ENCODE measurements at places on chromosomes 3 and 15.
A peak's percentile ranks its signal among the peaks of the same experiment; 100 is the strongest.

GRCh38 chr3:2765002-2765579 is 345.1 kb downstream of the IL5RA start:
- no peak for DNase-seq

GRCh38 chr15:70192041-70192440 is 94.3 kb upstream of the TLE3 start:
- no peak for DNase-seq

DNA sequence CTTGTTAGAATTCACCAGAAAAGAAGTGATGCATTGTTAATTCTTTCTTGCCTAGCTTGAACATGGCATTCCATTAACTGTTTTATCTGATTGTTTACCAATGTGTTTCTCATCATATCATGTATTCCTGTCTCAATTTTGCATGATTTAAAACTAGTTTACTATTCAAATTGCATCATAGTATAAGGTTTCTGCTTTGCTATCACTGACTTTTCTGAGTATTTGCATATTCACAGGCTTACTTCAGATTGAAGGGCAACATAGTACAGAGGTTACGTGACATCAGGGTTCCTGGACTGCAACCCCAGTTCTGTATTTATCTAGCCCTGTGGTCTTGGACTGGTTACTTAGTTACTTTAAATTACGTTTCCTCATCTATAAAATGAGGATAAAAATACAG is 561.8 kb downstream of the FGF12 start:
- DNase-seq, result no peak

DNA sequence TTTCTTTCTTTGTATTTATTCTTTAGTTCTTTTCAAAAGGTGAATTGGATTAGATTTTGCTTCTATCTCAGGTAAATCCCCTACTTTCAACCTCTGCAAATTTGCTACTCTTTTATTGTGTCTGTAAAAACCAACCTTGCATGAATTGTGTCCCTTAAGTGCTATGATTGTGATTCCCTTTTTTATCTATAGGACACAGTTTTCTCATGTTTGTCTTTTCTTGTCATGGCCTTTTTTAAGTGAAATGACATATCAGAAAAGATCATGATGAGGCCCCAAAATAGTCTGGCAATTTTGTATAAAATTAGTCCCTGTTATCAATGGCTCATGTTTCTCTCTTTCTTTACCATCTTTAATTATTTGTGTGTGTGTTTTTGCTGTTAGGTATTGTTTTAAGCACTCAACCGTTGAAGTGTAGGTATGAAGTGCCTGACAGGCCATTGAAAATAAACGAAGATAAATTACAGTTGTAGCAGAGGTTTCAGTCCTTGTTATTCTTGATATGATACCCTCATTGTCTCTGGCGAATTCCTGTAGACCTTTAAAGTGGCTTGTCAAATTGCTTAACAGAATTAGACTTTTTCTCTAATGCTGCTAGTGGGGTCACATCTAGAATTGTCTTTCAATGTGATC is 184.3 kb downstream of the UBE2E2 start:
- DNase-seq, result no peak

GRCh38 chr15:40454904-40455391 is 14.2 kb downstream of the BAHD1 start:
- DNase-seq, result no peak

DNA sequence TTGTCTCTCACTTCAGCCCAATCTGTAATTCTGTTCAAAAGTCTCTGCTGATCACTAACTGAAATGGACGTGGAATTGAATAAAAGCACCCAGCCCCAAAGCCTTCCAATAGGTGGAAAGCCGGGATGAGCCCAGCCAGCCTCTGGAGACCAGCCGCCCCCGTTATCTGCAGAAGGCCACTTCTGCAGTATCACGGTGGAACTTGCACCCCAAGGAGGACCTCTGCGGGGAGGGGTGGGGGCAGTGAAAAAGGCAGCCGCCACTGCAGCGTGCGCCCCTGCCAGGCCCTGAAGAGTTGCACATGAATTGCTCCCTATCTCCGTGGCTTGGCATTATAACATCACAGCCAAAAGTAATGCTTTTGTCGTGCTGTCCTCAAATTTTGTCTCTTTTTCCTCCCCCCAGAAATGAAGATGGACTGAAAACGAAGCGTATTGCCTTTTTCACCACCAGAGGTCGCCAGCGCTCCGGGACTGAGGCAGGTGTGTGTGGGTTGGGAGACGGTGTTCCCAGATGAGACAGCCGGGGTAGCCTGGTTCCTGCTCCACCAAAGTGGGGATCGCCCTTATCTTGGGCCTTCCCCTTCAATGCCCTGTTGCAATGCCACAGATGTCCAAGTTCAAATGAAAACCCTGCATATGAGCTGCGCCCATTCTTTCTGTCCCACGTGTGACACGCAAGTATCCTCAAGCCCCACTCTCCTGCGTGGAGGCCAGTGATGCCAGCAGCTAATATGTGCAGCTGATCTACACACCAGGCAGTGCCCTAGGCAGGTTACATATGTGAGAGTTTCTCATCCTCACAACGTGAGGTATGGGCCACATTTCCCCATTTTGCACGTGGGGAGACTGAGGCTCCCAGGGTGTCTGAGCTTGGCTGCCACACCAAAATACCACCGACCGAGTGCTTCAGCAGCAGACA is 96.0 kb downstream of the LRRK1 start:
- peak; percentile 41 for DNase-seq

GRCh38 chr3:43214616-43215015 is 71.7 kb upstream of the SNRK start:
- no peak for DNase-seq

DNA sequence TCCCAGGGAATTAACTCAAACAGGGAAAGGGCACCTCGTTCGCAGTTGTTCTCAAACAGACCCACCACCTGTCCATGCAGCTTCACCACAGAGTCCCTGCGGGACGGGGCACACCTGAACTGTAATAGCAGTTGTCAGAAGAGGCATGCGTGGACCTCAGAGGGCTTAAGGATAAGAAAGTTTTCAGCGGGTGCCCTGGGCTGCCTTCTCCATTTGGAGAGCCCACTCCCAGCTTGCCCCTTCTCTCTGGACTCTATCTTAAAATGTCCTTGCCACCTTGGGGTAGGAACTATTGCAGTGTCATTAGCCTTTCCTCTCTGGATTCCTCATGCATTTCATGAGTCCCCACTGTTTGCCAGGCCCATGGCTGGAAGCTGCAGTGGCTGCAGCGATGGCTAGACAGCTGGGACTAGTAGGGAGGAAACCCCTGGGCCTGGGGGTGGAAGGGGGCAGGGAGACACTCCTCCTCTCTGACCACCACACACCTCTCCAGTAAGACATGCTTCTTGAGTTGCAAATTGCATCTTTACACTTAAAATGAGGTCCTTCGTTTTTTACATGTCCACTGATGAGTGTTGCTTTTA is 33.5 kb downstream of the PDIA5 start:
- no peak for DNase-seq

DNA sequence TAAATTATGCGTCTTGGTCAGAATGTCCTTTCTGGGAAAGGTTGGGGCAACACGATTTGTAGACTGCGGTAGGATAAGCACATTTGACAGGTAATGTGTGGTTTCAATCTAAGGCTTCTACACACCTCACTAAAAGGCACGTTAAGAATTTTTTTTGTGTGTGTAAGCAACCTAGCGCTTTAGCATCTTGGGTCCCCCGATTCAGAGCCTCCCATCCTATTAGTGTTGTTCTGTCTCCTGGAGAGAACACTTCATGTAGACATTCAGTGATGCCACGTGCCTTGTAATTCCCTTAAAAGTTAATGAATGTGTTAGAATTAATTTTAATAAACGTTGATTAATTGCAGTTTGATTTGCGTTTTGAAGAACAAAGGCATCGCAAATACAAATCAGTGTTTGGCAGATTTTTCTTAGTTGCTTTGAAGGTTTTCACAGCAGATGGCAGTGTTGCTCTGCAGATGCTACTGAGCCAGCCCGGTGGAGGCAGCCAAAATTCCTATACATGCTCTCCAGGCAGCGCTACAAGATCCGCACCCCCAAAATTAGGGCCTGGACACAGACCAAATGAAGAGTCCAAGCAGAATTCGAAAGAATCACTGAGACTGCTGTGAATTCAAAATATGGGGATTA is 63.5 kb downstream of the OTOL1 start:
- no peak for DNase-seq

- no peak for DNase-seq
Observed at GRCh38 chr15:67365994-67366393, 111.4 kb downstream of the IQCH start.

- no peak for DNase-seq
Observed at GRCh38 chr3:83567935-83568334, 1390.9 kb upstream of the CADM2 start.

GRCh38 chr3:171279972-171280371 is 180.2 kb downstream of the TNIK start:
- DNase-seq, result no peak

Measured in activated T-helper 2 cell treated with anti-CD3 and anti-CD28 coated beads, Interferon-gamma antibody, Interleukin-2, Interleukin-4, amounts not matched to agents 10 μg/mL and 5 μg/mL and 100 μg/mL, durations not matched to agents 14 hours and 24 hours and 36 hours (primary cell).